ENCODE measurements at places on chromosomes 2 and 18.

- DNase-seq, result no peak
Observed at GRCh38 chr2:191870744-191871143, 23.9 kb upstream of the CAVIN2 start.

- DNase-seq, result no peak
Observed at GRCh38 chr2:143907801-143908200, 612.1 kb downstream of the ZEB2 start.

DNA sequence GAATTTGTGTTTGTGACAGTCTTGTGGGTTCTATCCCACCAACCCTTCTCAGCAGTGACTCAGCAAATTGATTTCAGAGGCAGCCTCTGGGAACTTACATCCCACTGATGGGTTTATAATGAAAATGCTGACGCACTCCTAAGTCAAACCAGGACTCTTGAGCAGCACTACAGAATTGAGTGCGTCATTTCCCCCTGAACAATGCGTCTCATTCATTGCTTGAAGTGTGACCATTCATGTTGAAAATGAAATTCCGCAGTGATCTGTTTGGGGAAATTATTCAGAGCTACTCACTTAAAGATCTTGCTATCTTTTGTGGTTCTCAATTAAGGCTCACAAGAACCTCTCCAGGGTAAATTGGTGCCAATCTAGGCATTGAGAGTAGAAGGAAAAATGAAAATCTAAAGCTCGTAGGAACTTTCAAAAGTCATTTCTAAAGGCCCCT lies 417.7 kb upstream of the SLC14A2 start:
- DNase-seq, result peak; percentile 2

GRCh38 chr2:29449499-29449898 lies 334.3 kb downstream of the CLIP4 start:
- no peak for DNase-seq

- DNase-seq, result no peak
Observed at GRCh38 chr2:5697562-5697961, 5.4 kb downstream of the SOX11 start.

DNA sequence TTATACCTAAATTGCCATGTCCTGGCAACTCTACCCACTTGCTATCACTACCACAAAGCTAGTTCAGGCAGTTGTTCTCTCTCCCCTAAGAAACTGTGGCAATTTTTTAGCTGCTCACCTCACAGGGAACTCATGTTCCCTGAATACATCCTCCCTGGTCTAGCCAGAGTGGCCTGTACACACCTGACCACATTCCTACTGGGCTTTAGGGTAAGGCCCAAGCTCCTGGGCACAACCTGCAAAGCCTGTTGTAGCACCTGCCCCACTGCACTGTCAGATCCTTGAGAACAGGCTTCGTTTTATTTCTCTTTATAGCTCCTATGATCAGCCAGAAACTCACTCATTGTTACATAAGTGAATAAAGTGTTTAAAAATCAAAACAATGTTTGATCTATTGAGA lies 21.5 kb downstream of the CNGA3 start:
- DNase-seq, result no peak

GRCh38 chr18:40414155-40414754 lies 1540.8 kb upstream of the PIK3C3 start:
- DNase-seq, result no peak
